CD8-positive, alpha-beta memory T cell (primary cell): ENCODE measurements at places on chromosomes 6 and 20. TPM values are rescaled to one million over a fixed set of nuclear protein-coding genes. Genes with fewer than 3 reads are reported as not detected.

HTR1B gene
- total RNA-seq = not detected

SLC13A3 gene
- not detected for total RNA-seq

RSPO3 gene
- total RNA-seq = not detected

OR2H1 gene
- total RNA-seq = not detected

ATF6B gene
- 72.5 TPM for total RNA-seq

TRPC4AP gene
- total RNA-seq = 53.4 TPM

MCM9 gene
- 25.2 TPM for total RNA-seq

LY86 gene
- 0.31 TPM for total RNA-seq
